CD8-positive, alpha-beta memory T cell (primary cell): ENCODE measurements at places on chromosomes 11 and 22.

DNA sequence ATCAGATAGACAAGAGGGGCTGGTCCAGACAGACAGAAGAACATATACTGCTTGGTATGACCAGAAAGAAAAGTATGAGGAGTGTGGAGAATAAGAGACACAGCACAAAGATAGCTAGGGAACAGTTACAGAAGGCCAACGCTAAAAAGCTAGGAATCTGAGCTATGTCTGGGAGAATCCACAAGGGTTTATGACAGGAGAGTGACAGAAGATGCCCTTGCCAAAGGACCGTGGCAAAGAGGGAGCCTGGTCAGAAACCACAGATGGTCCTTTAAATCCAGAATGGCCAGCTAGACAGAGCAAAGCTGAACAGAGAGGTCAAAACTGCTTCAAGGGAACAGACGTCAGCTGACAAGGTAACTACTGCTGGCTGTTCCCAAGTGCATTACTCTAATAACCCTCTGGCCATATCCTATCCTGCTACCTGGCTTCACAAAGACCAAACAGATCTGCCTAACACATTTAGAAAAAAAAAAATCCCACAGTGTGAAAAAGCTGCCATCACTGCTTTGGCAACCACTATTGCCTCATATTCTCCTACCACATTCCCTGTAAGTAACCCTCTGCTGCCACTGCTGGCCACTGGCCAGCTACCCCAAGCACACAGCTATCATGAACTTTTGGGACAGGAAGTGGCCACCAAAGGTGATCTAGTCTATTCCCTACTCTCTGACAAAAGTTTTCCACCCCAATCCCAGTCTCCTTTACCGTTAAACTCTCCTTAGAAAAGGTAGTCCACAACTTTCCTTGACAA lies 7.3 kb downstream of the SERGEF start:
- peaks cover 14% of the 10 kb centered on the region for H3K36me3 ChIP-seq

- no peaks in the 10 kb centered on the region for H3K27me3 ChIP-seq
- H3K4me1 ChIP-seq, result peaks cover 29% of the 10 kb centered on the region
- peak overlapping the region; percentile 90 for H3K27ac ChIP-seq
- H3K4me3 ChIP-seq, result peak overlapping the region; percentile 97
- peaks cover 19% of the 10 kb centered on the region for H3K36me3 ChIP-seq
These were observed 1.4 kb upstream of the PEX16 start for GRCh38 chr11:45918962-45919675.

DNA sequence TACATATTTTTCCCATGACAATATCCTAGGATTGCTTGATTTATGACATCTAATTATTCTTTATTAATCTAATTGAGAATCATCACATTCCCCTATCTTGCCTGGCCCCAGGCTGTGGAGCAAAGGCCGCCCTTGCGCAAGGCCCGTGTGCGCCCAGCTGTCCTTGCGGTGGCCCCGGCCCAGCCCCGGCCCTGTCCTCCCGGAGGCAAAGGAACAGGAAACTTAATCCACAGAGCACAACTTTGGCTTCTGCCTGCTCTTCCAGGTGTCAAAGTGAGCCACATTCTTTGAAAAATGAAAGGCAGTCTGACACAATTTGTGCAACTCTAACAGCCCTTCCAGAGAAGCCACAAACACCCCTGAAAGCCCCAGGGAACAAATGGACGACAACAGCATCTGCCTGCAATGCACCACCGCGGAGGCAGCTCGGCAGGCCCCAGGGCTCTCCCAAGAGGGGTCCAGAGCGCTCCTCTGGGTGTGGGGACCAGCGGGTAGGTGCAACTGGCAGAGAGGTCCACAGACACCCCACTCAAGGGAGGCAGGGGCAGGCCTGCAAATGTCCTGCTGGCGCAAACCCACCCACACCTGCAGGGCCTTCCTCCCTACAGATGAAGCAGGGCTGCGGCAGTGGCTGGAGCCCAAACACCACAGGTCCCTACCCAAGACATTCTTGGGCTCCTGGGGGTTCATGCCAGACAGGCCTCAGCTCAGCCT lies 30.3 kb downstream of the GNB1L start:
- no peaks in the 10 kb centered on the region for H3K27me3 ChIP-seq
- DNase-seq, result no peak
- no peak overlapping the region for H3K27ac ChIP-seq
- H3K4me3 ChIP-seq, result no peak overlapping the region

DNA sequence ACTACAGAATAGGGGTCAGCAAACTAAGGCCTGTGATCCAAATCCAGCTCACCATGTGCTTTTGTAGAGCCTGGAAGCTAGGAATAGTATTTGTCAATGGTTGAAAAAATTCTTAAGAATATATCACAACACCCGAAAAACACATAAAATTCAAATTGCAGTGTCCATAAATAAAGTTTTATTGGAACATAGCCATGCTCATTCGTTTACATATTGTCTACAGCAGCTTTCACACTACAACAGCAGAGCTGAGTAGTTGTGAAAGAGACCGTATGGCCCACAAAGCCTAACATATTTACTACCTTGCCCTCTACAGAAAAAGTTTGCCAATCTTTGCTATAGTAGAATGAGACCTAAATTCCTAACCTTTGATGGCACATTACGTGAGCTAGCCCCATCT lies 125.7 kb downstream of the CADM1 start:
- no peaks in the 10 kb centered on the region for H3K27me3 ChIP-seq
- H3K36me3 ChIP-seq, result no peaks in the 10 kb centered on the region
- no peak for DNase-seq
- H3K27ac ChIP-seq, result no peak overlapping the region
- no peaks in the 10 kb centered on the region for H3K4me1 ChIP-seq

DNA sequence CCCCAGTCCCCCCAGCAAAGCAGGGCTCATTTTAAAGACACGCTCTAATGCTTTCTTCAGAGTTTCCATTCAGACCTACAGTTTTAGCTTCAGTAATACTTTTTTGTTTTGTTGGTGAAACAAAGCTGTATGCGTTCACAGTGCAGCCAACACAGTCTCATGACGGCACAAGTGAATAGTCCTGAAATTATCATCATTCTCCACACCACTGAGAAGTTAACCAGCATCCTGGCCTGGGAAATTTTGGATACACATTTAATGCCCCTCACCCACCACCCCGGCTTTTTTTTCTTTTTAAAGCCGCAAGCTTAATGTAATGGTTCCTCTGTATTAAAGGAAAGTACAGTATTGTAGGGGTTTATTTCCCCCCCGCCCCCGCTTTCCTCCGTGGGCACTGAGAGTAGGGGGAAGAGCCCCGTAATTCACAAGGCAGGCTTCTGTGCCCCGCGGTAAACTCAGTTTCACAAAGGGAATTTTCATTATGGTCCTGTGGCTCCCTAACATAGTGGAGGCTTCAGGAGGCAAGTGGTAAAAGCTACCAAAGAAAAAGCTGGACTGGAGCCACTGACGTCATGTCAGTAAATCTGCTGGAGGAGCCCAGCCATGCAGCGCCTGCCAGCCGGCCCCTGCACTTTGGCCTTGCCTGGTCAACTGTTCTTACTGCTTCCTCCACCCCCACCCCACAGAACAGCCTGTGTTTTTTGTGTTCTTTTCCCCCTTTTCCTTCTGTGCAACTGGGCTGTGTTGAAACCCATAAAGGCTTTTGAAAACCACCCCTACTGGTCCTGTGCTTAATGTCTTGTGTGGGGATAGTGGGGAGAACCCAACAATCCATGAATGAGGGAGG lies 18.2 kb downstream of the TEAD1 start:
- H3K27me3 ChIP-seq, result peaks cover 8% of the 10 kb centered on the region
- no peak overlapping the region for H3K27ac ChIP-seq
- DNase-seq, result no peak
- no peaks in the 10 kb centered on the region for H3K4me1 ChIP-seq
